Activated CD4-positive, alpha-beta T cell treated with anti-CD3 and anti-CD28 coated beads, Interleukin-2, amount 50 U/mL, for 4 hours (primary cell): ENCODE measurements at places on chromosomes 5 and 9.

- DNase-seq: no peak
Observed at GRCh38 chr5:82164176-82164976, 113.8 kb downstream of the RPS23 start.

GRCh38 chr9:125785248-125785751 is 38.1 kb downstream of the PBX3 start:
- peak; percentile 7 for DNase-seq

- no peak for DNase-seq
Observed at GRCh38 chr9:136324501-136325300, 2.6 kb upstream of the GPSM1 start.

- no peak for DNase-seq
Observed at GRCh38 chr5:148476302-148476701, 92.5 kb downstream of the FBXO38 start.

DNA sequence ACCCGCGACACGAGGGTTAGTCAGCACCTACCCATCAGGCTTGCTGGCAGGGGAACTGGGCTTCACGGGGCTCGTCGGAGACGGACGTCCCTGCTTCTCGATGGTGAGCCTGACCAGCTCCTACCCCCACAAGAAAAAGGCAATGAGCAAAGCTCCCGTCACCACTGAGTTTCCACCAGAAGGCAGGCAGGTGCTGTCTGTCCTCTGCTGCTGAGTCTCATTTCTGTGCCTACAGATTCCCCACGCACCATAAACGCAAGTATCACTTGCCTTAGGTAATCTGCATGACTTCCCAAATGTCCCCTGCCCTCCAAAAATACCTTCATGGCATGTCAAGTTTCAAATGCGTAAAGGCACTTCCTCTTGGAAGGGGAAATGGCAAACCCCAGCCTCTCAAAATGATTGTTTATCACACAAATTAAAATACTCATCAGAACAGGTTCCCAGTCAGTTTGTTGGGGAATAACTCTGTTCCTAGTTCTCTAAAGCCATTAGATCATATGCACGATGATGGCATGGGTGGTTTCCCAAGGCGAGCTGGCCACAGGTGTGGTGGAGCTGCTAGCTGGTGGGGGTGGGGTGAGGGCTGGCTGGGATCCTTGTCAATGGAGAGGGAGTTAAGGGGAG is 85.0 kb downstream of the PRRT1B start:
- DNase-seq: no peak
